ENCODE measurements at places on chromosomes 1 and 21.

DNA sequence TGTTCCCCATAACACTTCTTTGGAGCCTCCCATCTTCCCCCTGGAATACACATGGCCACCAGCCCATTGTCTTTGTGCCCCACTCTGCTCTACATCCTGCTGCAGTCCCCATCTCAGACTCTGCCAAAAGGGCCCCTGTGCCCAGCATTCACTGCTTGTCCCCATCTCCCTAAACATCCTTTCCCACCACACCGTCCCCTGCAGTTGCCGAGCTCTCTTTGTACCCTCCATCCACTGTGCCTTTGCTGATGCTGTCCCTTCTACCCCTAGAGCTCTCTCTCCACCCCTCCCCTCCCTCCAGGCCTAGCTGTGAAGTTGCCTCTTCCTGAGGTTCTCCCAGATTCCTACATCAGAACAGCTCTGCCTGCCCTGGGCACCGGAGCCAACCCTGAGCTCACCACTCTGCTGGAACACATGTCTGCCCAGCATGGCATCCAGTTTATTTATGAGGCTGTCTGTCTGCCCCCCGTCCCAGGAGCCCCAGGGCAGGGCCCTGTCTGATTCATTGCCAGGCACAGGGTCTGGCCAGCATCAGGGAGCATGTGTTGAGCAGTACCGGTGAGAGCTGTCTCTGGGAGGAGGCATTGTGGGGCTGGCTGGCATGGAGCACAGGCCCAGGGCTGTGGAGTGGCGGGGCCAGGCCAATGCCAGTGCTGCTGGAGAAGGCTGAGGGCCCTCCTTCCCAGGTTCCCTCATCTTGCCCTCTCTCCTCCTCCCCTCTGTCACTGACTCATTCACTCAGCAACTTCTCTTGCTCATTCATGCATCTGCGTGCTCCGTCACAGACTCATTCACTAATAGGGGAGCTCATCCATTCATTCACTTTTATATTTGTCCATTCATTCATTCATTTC, 28.8 kb downstream of the EDN2 start:
- no peak for DNase-seq

- DNase-seq, result no peak
Measured at GRCh38 chr1:18748435-18748834, 111.0 kb downstream of the TAS1R2 start.

DNA sequence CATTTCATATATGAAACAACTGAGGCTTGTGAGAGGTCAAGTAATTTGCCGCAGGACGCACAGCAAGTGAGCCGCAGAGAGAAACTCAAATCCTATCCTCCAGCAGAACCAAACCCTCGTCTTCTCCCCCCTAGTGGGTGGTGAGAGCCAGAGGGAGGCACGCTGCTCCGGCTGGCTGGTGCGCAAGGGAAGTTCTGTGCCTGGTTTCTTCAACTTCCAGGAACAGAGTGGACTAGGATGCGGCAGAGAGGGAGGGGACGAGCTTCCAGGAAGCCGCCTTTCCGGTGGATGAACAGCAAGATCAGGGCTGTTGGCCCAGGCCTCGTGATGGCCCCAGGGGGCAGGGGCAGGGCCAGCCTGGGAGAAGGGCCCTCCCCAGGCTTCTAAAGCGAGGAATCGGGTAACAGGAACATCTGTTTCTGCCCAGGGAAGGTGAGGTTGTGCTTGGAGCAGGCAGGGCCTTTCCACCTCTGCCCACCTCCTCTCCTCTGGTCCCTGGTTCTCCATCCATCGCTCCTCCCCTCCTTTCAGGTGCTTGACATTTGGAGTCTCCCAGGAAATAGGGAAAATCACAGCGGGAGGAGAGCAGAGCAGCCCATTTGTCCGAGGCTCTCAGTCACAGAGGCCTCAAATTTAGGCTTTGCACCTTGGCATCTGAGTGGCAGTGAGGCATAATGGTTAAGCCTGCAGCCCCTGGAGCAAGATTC, 16.8 kb upstream of the PDIK1L start:
- no peak for DNase-seq

GRCh38 chr1:6874298-6874697, 89.0 kb downstream of the CAMTA1 start:
- DNase-seq, result no peak

GRCh38 chr1:192167911-192168700, 9.8 kb downstream of the RGS18 start:
- DNase-seq, result no peak

GRCh38 chr1:167293057-167293456, 72.4 kb downstream of the POU2F1 start:
- DNase-seq, result no peak

- DNase-seq, result no peak
Measured at GRCh38 chr1:18175530-18176377, 68.2 kb downstream of the IGSF21 start.

- no peak for DNase-seq
Measured at GRCh38 chr1:116232989-116233514, 121.9 kb downstream of the MAB21L3 start.

GRCh38 chr1:208524376-208524775, 280.2 kb upstream of the PLXNA2 start:
- DNase-seq, result no peak

- DNase-seq, result no peak
Measured at GRCh38 chr1:182615468-182616129, 11.4 kb upstream of the RGS16 start.
